Endothelial cell (in vitro differentiated cells): ENCODE measurements at places on chromosomes 11 and 22. TPM values are rescaled to one million over a fixed set of nuclear protein-coding genes. Genes with fewer than 3 reads are reported as not detected.

DNA sequence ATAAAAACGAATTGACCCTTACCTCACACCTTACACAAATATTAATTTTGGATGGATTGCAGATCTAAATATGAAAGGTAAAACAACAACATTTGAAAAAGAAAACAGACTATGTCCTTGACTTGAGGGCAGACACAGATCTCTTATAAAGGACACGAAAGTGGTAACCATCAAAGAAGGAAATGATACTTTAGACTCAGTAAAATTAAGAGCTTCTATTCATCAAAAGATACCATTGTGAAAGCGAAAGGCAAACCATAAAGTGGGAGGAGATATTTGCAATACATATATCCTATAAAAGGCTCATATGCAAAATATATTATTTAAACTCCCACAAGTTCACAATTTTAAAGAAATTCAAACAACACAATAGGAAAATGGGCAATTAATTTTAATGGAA is 5.0 kb downstream of the HEPACAM start:
- DNase-seq: no peak

DNA sequence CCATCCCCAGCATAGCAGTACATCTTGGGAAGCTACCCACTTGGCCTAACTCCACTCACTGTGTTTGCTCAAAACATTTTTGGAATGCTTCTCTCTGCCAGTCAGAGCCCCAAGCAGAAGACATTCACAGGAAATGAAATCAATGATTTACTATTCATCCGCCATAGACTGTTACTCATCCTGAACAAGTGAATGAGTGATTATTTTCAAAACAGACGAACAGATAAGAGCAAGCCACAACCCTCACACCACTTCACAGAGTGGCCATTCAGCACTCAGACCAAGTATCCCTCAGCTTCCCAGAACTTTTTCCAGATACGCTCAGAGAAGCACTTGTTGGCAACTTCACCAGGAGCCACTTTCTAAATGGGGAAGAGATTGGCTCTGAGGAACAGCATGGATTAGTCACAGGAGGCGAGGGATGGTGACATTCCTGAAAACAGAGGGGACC is 13.0 kb upstream of the UBASH3B start:
- no peak for DNase-seq

DNA sequence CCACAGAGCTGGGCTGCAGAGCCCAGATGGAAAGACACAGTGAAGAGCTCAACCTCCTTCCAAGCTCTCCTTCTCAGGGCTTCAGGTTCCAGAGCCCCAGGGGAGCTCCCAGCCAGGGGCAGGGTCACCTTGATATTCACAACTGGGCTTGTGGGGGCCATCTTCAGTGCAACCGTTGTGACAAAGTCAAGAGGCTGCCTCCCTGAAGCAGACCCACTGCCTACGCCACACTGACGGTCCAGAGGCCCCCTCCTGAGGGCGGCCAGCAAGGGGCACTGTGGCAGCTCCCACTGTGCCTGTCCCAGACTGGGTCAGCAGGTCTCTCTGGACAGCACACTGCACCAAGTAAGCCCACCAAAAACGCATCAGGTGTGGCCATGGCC is 84.1 kb downstream of the DGCR2 start:
- no peak for DNase-seq

- no peak for DNase-seq
Observed at GRCh38 chr22:17319546-17319945, 49.7 kb upstream of the CECR2 start.

- no peak for DNase-seq
Observed at GRCh38 chr11:57763568-57763967, 2.0 kb downstream of the CTNND1 start.

DNA sequence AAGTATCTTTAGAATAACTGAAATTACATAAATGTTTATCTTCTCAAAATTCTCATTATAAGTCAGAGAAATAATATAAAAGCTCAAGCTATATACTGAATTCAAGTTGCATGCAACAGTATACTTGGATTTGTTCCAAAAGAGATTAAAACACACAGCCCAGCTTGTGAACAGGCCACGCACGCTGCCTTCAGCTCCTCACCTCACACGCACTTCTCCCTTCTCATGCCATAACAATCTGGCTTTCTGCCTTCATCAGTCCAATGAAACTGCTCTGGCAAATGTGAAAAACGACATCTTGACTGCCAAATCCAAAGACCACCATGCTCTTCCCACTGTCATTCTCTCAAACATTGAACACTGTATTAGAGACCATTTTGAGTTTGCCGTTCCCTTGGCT is 22.1 kb downstream of the ATP6V1E1 start:
- no peak for DNase-seq

- DNase-seq: no peak
Observed at GRCh38 chr22:42365111-42365865, 66.9 kb downstream of the NFAM1 start.

GRCh38 chr22:49418943-49419342 is 408.7 kb downstream of the BRD1 start:
- DNase-seq: no peak

- DNase-seq: no peak
Observed at GRCh38 chr11:103998826-103999508, 37.5 kb upstream of the DDI1 start.

DNA sequence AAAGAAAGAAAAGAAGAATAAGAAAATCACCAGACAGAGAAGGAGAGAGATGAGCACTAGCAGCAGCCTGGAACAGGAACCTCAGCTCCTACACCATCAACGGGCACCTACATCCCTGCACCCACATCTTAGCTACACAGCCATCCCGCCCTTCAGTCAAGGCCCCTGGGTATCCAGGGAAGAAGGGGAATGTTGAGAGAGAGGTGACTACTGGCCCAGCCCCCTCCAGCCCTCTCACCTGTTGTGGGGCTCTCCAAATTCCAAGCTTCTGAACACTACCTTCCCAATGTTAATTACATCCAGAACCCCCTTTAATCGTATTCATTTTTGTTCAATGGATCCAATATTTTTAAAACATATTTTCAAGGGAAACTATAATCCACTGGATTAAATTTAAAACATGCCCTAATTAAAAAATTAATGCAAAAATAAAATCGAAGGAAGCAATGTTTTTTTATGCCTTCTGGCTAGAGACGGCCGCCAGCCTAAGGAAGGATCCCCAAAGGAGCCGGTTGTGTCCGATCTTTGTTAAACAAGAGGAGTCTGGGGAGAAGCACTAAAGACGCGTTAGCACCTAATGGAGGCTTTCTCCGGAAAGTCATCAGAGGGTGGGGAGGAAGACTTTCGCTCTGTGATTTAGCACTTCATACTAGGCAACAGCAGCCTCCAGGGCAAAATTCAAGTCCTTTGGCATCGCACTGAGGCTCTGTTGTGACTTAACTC is 9.5 kb downstream of the TPST2 start:
- no peak for DNase-seq

- DNase-seq: no peak
Observed at GRCh38 chr11:75633409-75634066, 35.3 kb downstream of the MAP6 start.

DNA sequence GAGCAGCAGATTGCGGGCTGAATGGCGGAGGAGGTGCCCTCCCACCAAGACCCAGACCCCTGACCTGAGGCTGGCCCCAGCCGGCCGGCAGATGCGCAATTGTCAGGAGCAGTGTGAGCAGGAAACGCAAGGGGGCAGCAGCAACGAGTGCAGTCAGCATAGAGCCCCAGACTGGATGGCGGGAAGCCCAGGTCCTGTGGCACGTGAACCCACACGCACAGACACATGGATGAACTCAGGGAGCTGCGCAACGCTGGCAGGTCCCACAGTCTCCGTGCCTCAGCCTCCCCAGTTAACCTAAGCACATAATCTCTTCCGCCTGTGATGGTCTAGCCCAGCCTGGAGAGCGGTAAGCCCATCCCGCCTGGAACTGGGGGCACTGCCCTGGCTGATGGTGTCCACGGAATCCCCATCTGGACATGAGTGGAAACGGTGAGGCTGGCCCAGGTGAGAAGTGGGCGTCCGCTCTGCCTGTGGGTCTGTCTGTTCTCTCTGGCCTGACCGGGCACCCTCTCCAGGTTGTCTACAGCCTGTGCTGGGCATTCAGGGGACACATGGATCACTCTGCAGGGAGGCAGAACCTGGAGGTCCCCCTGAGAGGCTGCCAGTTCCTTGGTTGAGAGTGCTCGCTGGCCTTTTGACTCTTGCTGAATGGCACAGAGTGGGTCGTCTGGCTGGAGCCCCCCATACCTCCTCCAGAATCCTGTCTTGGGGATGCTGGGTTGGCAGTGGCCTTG is 626 bp upstream of the TBX10 start:
- DNase-seq: peak; percentile 81

DNA sequence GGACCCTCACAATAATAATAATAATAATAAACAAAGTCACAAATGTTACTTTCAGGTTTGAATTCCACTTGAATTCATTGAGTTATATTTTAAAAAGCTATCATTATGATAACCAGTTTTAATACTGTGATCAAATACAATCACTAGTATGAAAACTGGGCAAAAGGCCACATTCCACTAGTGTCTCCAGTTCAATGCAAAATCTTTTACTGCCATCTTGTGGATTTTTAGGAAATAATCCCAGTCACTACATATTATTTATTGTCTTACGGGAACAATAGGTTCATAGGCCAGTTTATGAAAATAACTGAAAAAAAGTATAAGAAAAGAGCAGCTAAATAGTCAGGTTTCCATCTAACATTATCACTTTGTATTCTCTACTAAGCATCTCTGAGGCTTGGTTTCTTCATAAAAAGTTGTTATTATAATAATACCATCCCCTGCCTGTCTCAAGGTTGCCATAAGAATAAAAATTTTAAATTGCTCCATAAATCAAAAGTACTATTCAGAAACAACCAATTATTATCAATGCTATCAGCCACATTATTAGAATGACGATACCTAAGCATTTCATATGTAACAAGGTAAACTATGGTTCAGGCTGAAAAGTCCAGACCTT is 533.9 kb upstream of the CCDC90B start:
- no peak for DNase-seq

GRCh38 chr11:59473015-59473414 is at the start of gene OR4D10:
OR4D10 (plus strand) TSS chr11:59473315; CDS start chr11:59477430, 4,115 bp downstream.
- no peak for DNase-seq

DNA sequence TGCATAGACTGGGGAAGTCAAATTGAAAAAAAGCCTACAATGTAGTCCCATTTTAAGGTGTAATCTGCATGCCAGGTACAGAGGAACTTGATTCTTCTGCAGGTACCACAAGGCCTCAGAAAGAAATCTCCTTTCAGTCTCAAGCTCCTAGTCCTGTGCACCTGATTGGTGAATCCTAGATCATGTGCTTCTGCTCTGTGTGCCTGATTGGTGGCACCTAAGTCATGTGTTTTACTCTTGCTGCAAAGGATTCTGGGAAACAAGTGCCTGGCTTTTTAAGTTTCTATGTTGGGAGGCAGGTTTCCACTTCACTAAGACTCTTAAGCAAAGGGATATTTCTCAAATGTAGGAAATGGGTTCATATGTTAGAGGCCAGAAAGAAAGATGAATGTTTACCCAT is 29.1 kb downstream of the INSC start:
- DNase-seq: no peak

DNA sequence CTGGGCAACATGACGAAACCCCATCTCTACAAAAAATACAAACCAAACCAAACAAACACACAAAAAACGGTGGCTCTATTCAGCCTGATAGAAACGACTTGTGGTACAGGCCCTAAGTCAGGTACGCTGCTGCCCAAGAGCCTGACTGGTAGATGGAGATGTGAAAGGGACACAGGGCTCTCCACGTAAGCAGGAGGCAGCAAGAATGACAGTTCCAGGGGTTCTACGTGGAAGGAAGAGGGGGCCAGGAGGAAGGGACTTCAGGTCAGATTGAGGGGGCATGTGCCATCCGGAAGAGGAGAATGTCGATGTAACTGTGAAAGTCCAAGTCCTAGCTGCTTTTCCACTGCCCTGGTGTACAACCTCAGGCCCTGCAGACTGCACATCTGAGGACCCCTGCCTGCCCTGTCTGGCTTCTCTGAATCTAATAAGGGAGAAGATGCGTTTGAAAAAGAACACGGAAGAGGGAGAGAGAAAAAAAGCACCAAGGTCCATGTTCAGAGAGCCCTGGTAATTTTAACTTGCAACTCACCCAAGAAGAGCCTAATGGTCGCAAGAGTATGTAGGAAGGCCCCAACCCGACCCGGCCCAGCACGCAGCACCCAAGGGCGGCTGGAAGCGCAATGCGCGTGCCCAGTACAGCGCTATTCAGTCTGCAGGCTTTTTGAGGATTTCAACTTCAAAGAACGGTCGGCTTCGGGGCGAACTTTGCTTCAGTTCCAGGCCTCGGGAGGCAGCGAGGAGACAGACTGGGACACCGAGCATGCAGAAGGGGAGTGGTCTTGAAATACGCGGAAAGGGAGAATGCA is 909 bp upstream of the ZNRD2 start:
- no peak for DNase-seq

GRCh38 chr22:29663180-29663821 is 56.5 kb upstream of the CABP7 start:
- DNase-seq: no peak

GRCh38 chr22:37503850-37504249 is 15.4 kb downstream of the CARD10 start:
- no peak for DNase-seq

DNA sequence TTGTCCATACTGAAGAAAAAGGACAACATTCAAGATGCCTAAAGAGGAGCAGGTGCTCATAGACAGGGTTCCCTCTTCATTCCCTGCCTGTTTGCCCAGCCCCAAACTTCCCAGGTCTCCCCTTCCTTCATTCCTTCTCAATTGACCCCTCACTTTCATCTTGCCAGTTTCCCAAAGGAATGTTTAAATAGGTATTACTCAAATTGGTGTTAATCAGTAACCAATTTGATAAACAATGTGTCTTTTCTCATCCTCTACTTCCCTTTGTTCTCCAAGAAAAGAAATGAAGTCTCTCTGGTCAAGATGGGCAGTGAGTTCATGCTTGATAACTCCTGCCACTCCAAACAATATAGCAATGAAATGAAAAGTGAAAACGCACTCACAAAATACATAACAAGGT is 101.9 kb downstream of the TMPRSS5 start:
- no peak for DNase-seq

DNA sequence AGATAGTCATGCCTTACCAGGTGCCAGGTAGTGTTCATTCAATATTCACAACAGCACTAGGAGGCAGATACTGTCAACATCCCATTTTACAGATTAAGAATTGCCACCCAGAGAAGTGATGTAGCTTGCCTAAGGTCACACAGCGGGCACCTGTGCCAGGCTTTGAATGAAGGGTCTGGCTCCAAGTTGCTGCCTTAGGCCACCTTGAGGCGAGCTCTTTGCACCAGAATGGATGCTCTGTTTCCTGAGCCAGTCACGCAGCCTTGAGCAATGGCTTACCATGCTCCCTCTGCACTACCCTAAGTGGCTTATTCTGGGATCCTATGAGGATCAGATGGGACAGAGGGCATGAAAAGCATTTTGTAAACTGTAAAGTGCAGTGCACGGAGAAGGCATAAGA is 25.1 kb upstream of the TIMP3 start:
- no peak for DNase-seq

The OSBP2 gene
- total RNA-seq: 3.0 TPM

The CRYAB gene
- not detected for total RNA-seq

The RBMXL2 gene
- not detected for total RNA-seq

The IL17REL gene
- 0.15 TPM for total RNA-seq

The TST gene
- total RNA-seq: 39.0 TPM

The SUN2 gene
- 74.4 TPM for total RNA-seq

The TRIOBP gene
- 110 TPM for total RNA-seq

The NXPE4 gene
- not detected for total RNA-seq

The MS4A6E gene
- not detected for total RNA-seq

The CCDC157 gene
- 3.3 TPM for total RNA-seq

The PYGM gene
- 0.26 TPM for total RNA-seq

The PKP3 gene
- total RNA-seq: 0.49 TPM
